ENCODE measurements at places on chromosomes 7 and 10. TPM values are rescaled to one million over a fixed set of nuclear protein-coding genes. Genes with fewer than 3 reads are reported as not detected.
A peak's percentile ranks its signal among the peaks of the same experiment; 100 is the strongest.

Gene AGR2
- not detected for total RNA-seq

DNA sequence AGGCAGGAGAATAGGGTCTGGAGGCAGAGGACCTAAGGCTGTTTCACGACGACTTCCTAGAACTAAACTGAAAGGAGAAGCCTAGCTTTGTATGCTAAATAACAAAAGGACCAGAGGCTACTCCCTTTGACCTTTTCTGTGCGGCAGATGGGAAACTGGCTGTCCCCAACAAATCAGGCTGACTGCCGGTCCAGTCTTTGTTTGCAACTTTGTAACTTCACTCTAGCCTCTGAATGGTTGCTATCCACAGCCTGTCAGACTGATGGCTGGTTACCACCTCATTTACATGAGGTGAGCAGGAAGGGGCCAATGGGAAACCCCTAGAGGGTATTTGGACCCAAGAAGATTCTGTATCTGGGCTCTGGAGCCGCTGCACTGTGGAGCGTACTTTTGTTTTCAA, 132.6 kb upstream of the SHH start:
- DNase-seq: no peak

- peak; percentile 9 for DNase-seq
These were observed 124.1 kb downstream of the WDR11 start for GRCh38 chr10:120975072-120975867.

GRCh38 chr7:92461027-92462003, 14.0 kb downstream of the GATAD1 start:
- DNase-seq: no peak

- no peak for DNase-seq
These were observed 159.5 kb downstream of the PPP1R9A start for GRCh38 chr7:95066737-95067530.

Gene MMRN2
- total RNA-seq: 57.0 TPM

DNA sequence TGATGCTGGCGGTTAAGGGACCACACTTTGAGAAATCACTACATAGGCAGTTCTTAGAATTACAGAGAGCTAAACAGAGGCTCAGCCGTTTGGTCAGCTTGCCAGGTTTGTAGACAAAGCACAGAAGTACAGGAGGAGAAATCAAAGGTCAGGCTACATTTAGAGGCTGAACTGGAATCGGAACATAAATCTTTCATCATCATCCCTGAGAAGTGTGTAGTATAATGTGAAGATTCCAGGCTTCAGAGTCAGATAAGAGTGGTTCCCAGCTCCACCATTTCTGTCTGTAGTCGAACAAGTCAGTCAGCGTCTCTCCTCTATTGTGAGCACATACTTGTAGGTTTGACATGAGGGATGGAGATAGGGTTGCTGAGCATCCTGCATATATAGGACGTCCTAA, 18.9 kb downstream of the CDK1 start:
- DNase-seq: no peak

- no peak for DNase-seq
These were observed 11.0 kb upstream of the BLVRA start for GRCh38 chr7:43747328-43748105.

GRCh38 chr10:70142555-70142954, 3.9 kb downstream of the TYSND1 start:
- DNase-seq: no peak

- DNase-seq: no peak
These were observed 301.0 kb downstream of the CCDC3 start for GRCh38 chr10:12700557-12700874.

GRCh38 chr7:42726066-42726785, 185.6 kb downstream of the C7orf25 start:
- no peak for DNase-seq

Gene ERVW-1
- not detected for total RNA-seq

Measured in right atrium auricular region (tissue), 2 donors.